ENCODE measurements at places on chromosomes 5 and 9. TPM values are rescaled to one million over a fixed set of nuclear protein-coding genes. Genes with fewer than 3 reads are reported as not detected.

The F2RL1 gene
- 98.1 TPM for total RNA-seq

DNA sequence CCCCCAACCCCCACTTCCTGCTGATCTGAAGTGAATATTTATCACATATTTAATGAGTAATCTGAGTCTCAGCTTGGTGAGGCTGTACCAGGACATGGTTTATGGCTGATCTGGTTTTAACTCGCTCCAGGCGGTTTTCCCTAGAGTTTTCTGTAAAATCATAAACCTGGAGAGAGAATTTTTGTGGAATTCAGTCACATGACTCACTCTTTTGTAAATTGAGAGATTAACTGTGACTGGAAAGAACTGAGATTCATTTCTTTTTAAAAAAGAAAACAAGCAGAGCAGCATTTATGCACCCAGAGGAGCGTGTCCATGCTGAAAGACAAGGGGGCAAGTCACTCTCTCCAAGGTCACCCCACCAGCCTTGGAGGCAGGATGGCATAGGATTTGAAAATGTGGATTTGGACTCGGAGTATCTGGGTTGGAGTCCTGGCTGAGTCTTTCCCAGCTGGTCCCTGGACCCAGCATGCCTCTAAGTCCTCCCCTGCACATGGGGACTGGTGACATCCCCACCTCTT, 81.8 kb downstream of the ZNF618 start:
- DNase-seq = peak; percentile 64

GRCh38 chr9:32431940-32432555, 47.6 kb downstream of the ACO1 start:
- peak; percentile 59 for DNase-seq

GRCh38 chr9:73179589-73179988, 27.9 kb downstream of the ANXA1 start:
- DNase-seq = no peak

The MSH3 gene
- total RNA-seq = 6.2 TPM

GRCh38 chr9:114470581-114470980, 34.7 kb downstream of the WHRN start:
- DNase-seq = no peak

- no peak for DNase-seq
Measured at GRCh38 chr9:130259044-130259443, 6.5 kb upstream of the HMCN2 start.

All from dermis microvascular lymphatic vessel endothelial cell (primary cell).